Dorsolateral prefrontal cortex (tissue), 122 donors: ENCODE measurements at places on chromosomes 2 and 18.

- DNase-seq: no peak
These were observed 365.9 kb upstream of the TRIB2 start for GRCh38 chr2:12350821-12351220.

DNA sequence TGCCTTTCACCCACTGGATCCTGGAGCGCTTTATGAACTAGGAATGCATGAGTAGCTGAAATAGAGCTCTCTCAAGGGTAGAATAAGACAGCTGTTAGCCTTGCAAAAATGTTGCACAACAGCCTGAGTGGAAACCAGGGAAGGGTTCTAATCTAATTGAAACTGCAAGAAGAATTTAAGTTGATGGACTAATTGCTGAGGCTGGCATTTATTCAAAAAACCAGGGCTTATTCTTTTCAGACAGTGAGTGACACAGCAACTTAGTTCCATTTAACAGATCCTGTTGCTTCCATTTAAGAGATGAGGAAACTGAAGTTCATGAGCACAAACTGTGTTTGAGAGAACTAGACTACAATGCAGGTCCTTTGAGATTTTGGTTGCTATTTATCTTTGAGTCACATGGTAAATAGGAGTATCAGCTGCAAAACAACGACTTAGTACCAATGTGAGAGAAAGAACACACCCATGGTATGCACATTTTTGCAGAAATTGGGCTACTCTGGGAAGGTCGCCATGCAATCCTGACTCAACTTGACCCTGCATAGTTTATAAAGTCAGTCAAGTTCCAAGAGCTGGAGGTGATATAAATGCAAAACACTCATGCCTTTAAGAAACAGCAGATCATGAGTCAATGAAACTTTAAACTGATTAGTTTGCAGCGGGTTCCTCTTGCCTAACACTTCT, 76.4 kb upstream of the PARD3B start:
- DNase-seq: no peak

DNA sequence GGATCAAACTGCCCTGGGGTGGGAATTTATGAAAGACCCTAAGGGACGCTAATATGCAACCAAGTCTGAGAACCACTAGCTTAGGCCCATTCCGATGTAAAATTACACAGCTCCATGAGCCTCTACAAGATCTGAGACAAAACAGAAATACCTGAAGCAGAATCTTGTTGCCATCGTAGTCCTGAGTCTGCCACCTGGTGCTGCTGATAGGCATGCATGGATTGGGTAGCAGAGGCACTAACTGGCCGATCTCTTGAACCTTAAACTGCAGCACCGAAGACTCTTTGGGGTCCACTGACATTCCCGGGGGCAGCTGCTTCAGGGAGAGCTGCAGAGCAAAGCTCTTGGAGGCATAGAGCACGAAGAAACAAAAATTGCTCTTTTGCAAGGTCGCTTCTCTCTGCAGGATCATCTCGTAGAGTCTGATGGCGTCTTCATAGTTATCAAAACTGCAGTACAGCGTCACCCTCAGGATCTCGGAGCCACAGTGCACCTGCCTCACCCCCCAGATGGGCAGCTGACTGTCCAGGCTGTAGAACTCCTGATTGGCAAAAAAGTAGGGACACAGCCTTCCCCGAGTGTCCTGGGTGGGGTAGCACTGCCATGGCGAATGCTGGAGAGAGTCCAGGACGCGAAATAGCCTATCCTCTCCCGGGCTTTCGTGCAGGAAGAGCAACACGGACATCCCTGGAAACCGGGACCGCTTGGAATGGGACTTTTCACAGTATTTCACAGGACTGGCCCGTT, 848 bp downstream of the FAM124B start:
- no peak for DNase-seq

DNA sequence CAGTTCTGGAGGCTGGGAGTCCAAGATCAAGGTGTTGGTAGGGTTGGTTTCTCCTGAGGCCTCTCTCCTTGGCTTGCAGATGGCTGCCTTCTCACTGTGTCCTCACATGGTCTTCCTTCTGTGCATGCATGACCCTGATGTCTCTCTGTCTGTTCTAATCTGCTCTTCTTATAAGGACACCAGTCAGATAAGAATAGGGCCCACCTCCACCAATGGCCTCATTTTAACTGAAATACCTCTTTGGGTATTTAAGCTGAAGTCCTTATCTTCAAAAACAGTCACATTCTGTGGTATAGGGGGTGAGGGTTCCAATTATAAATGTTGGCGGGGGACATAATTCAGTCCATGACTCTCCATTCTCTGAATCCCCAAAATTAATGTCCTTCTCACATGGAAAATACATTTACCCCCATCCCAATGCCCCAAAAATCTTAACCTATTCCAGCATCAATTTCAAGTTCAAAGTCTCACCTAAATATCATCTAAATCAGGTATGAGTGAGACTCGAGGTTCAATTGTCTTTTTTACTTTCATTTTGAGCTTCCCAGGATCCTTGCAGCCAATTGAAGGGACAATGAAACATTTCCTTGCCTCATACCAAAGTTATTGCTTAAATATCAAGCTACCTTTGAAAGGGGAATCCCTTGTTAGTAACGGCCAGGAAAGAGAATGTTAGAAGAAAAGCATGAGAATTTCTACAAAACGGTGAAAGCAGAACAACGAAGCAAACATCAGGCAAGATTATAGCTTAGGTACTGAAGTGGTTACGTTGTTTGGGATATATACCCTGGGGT, 20.6 kb upstream of the CNOT11 start:
- no peak for DNase-seq

GRCh38 chr2:227214622-227215041, 50.2 kb downstream of the COL4A3 start:
- no peak for DNase-seq

- no peak for DNase-seq
These were observed 140.0 kb upstream of the NABP1 start for GRCh38 chr2:191537921-191538320.

DNA sequence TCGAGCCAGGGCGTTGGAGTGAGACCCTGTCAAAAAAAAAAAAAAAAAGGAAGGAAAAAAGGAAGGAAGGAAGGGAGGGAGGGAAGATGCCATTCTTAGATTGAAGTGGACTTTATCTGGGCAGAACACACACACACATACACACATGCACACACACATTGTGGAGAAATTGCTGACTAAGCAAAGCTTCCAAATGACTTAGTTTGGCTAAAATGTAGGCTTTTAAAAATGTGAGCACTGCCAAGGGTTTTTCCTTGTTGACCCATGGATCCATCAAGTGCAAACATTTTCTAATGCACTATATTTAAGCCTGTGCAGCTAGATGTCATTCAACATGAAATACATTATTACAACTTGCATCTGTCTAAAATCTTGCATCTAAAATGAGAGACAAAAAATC, 564 bp upstream of the TTR start:
- DNase-seq: no peak

DNA sequence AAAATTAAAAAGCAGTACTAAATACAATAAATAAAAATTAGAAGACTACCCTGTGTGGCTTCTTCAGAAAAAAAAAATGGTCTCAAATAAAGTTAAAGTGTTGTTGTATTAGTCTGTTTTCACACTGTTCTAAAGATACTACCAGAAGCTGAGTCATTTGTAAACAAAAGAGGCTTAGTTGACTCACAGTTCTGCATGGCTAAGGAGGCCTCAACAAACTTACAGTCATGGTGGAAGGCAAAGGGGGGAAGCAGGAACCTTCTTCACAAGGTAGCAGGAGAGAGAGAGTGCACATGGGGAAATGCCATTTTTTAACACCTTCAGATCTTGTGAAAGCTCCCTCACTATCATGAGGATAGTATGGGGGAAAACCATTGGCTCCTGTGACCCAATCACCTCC, 612.8 kb downstream of the RNF144A start:
- no peak for DNase-seq

- no peak for DNase-seq
These were observed 28.0 kb downstream of the SULT1C2 start for GRCh38 chr2:108316461-108317258.

GRCh38 chr18:50080316-50080715, 114.6 kb downstream of the MYO5B start:
- DNase-seq: no peak

- no peak for DNase-seq
These were observed 68.9 kb upstream of the STPG4 start for GRCh38 chr2:47223980-47224379.

DNA sequence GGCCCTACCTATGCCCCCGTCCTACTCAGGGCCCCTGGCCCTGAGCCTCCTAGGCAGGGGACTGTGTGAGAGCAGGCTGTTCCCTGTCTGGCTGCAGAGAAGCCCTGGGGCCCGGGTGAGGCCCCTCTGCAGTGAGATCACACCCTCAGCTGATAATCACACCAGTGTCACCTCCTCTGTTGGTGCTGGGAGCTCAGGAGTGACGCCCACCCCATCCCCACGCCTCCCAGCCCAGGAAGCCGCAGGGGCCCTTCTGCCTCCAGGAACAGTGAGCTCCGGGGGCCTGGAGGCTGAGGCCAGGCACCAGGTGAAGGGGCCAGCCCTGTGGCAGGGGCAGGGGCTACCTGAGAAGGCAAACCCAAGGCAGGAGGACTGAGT, 20.0 kb downstream of the KCNIP3 start:
- DNase-seq: no peak

DNA sequence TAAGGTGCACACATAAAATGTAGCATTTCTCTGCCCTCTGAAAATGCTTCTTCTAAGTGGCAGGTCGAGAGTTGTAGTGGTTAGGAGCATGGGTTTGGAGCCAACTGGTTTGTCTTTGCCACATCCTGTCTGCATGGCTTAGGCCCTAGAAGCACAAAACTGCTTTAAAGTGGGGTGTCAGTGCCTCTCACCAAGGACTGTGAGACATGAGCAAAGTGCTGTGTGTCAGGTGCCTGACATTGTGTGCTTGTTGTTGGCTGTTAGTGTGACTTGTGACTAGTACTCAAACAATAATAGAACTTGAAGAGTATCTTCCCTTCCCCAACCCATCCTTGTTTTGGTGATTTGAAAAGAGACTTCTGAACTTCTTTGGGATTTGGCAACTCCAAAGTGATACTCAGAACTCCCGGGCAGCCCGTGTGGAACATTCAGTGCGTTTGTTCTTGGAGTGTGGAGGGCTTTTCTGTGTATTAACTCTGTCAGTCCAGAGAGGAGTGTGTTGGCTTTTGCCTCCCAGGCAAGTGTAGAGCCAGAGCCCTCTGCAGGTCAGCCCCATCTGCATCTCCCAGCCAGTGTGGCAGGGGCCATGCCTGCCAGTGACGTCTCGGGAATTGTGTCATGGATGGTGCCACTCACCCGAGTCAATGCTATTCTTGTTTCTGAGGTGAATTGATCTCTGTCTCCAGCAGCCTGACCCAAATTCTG, 5.0 kb downstream of the MGAT5 start:
- DNase-seq: peak; percentile 77

DNA sequence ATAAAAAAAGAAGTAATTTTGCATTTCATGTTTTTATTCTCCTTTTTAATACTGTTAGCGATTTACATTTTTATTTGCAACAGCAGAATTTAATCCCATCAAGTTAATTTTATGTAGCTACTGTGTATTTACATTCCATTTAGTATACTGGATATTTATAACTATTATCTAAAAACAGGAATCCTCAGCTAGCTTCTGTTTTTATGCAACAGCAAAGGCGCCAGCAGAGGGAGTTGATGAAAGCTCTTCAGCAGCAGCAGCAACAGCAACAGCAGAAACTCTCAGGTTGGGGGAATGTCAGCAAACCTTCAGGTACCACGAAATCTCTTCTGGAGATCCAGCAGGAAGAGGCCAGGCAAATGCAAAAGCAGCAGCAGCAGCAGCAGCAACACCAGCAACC, 26.2 kb upstream of the SNORC start:
- DNase-seq: no peak

DNA sequence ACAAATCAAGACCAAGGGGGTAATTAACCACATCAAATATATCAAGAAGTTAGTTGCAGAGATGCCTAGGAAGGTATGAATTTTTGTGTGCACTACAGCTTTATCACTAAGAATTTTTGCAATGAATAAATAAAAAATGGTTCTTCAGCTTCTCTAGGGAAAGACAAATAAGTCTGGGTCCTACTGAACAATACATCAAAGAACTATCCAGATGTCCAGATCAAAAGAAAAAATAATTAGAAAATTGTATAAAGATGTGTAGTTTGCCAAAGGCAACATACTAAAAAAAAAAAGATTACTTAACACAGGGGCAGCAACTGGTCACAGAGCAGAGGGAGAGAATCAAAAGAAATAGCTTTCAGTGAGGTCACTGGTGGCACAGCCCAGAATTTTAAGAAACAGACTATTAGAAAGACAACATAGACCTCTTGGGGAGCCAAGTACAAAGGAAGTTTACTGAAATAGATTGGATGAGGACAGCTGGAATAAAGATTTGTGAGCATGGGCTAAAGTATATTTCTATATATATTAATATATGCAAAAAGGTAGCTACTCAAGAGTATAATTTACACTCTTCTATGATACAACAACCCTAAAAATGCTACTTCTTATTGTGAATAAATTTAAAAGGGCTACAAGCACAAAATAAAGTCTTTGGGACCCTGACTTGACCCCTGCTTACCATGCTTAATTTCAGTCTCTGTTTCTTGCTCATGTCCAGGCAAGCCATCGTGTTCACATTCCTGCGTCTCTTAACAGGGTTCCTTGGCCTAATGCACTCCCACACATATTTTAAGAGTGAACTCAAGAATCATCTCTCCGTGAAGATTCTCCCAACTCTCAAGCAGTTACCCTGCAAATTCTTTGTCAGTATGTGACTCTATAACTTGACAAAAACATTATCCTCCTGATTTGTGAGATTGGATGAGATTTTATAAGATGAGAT, 99.0 kb upstream of the GRB14 start:
- DNase-seq: no peak

- no peak for DNase-seq
These were observed 225.7 kb upstream of the FOSL2 start for GRCh38 chr2:28166956-28167355.

DNA sequence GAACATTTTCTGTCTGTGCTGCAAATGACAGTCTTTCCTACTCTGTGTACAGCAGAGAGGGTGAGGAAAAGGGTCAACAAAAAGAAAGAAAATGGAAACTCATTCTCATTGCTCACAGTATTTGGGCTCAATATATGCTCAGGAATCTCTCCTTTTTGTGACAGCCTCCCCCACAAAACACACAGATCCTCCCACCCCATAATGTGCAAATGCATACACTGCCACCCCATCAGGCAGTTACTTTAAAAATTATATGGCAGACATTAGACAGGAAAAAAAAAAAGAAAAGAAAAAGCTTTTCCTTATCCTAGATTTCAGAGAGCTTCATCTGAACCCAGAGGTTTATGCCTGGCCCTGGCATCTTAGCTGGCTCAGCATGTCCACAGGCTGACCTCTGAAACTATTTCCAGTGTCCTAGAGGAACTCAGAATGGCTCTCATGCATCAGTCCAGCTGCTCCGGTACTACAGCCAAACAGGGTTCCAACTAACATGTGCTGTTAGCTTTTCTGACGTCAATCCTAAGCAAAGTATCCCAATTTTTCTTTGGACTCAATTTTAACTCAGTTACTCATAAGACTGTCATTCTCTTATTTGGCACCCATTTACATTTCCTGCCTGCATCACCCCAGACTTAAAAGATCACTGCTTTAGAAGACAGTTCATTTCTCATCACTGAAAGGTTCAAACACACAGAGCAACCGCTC, 105.9 kb downstream of the RBMS1 start:
- DNase-seq: no peak

GRCh38 chr2:151525821-151526373, 116.2 kb downstream of the RIF1 start:
- DNase-seq: no peak

GRCh38 chr2:216992056-216992675, 132.3 kb upstream of the TNP1 start:
- DNase-seq: no peak
